Cerebellar nuclear complex (tissue), 1 donor: ENCODE measurements at places on chromosomes 2 and 18.

DNA sequence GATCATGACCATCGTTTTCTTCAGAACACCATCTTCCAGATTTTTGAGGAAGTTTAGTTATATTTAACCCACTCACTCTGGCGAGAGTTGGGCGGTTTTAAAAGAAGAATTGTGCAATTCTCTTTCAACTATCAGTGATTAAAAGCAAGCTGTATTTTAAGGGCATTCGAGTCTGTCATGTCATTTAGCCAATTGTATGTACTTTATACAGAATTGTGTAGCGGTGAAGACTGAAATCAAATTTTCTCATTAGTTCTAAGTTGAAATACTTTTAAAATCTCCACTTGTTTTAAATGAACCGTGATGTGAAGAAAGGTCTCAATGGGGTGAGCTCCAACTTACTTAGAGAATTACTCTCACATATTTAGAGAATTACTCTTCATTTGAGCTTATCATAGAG lies 214.6 kb upstream of the DTNA start:
- DNase-seq, result no peak

DNA sequence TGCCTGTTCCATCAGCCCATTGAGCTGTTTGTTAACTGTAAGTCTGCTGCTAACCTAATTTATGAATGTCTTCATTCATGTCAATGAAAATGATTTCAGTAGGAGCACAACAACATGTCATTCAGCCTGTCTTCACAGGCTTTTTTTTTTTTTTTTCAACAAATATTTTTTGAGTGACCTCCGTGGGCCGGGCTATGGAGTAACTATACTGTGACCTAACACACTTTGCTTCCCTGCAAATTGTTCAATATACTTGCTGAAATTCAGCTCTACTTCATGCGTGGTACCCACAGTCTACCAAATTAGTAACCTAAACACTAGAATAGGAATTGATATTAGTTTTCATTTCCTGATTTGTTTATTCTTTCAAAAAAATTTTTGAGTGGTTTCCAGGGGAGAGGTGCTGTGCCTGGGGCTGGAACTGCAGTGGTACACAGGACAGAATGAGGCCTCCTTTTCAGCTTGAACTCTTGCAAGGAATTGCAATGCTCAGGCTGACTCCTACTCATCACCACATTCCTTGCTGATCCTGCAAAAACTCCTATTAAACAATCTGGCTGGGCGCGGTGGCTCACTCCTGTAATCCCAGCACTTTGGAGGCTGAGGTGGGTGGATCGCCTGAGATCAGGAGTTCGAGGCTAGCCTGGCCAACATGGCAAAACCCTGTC lies 87.1 kb downstream of the CDH20 start:
- DNase-seq, result no peak

DNA sequence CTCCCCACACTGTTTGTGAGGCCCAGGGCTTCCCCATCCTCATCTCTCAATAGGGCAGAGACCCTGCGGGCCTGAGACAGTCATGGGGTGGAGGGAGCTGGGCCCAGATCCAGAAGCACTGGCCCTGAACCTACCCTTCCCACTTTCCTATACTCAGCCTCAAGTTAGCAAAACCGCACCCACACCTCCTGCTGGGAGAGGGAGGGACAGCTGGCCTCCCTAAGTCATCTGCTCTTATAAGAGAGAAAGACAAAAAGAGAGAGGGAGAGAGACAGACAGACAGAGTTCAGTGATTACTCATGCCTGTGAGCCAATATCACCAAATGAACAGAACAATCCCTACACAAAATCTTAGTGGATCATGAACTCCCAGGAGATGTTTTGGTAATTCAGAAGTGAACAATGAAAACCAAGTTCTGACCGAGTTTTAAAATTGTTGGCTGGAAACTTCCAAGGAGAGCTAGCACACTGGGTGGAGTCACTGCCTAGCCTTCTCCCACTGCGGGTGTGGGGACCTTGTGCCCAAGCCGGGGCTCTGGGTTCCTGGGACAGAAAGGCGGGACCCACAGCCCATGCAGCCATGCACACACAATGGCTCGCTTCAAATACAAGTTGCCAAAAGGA lies 130.5 kb downstream of the PXDN start:
- no peak for DNase-seq

- no peak for DNase-seq
These were observed 905.9 kb downstream of the NRXN1 start for GRCh38 chr2:50126077-50126476.

- no peak for DNase-seq
These were observed 229.6 kb upstream of the CDH2 start for GRCh38 chr18:28406533-28406932.

DNA sequence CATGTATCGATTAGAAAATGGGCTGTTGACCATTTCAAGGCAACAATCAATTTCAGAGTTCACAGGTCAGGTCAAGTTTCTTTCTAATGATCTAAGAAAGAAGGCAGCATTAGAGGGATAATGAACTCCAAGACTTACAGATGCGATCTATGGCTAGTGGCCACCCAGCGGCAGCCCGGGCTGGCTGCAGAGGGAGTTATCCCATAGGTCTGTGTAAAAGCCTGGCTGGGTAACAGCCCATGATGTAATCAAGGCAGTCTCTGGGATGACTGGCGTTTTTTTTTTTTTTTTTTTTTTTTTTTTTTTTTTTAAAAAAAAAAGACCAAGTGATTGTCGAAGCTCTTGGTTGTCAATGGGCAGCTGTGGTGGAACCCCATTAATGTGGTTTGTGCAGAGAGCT lies 171.1 kb upstream of the SKOR2 start:
- no peak for DNase-seq

GRCh38 chr18:45833846-45834245 lies 8.4 kb downstream of the SIGLEC15 start:
- no peak for DNase-seq

GRCh38 chr2:38509314-38509946 lies 93.3 kb downstream of the HNRNPLL start:
- DNase-seq, result no peak

GRCh38 chr2:89842180-89842908 lies 1150.9 kb downstream of the RPIA start:
- no peak for DNase-seq

- no peak for DNase-seq
These were observed 34.9 kb downstream of the C18orf54 start for GRCh38 chr18:54392543-54393023.

DNA sequence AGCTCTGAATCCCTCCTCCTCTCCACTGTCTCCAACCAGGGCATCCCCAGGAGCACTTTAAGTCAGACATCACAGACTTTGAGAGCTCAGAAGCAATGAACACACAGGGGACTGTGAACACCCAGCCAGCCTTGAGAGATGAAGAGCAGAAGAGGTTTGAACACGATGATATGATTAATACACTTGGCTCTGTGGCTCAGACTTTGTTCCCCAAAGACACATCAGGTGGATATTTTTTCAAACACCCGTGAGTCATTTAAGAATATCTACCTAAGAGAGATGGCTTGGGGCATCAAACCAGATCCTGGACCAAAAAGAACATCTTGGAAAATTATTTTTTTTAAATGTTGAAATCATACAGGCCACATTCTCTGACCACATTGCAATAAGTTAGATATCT lies 134.9 kb upstream of the OTOS start:
- no peak for DNase-seq

DNA sequence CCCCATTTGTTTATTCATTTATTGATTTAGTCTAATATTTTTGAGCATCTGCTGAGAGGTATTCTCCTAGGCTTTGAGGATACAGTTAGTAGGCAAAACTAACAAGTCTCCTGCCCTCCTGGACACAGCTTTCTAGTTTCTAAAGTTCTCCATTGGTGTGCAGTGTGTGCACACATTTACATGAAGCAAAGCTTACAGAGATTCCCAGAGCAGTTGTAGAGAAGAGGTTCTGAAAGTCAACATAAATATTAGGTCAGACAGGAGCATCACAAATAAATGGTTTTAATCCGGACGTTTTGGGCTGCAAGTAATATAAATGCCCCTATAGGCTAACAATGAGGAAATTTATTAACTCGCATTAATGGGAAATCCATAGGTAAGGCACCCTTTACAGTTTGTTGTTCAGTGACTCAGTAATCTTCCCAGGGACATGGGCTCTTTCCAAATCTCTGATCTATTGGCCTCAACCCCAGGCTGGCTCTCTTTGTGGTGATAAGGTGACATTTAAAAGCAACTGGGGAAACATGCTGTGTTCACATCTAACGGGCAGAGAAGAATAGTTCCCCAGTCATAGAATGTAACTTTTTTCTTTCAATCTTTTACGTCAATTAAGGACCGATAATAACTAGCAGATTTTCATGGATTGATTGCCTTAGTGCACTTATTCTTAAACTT lies 407.2 kb downstream of the PTPRM start:
- DNase-seq, result no peak

GRCh38 chr2:3516831-3517230 lies 2.5 kb downstream of the ADI1 start:
- DNase-seq, result no peak

DNA sequence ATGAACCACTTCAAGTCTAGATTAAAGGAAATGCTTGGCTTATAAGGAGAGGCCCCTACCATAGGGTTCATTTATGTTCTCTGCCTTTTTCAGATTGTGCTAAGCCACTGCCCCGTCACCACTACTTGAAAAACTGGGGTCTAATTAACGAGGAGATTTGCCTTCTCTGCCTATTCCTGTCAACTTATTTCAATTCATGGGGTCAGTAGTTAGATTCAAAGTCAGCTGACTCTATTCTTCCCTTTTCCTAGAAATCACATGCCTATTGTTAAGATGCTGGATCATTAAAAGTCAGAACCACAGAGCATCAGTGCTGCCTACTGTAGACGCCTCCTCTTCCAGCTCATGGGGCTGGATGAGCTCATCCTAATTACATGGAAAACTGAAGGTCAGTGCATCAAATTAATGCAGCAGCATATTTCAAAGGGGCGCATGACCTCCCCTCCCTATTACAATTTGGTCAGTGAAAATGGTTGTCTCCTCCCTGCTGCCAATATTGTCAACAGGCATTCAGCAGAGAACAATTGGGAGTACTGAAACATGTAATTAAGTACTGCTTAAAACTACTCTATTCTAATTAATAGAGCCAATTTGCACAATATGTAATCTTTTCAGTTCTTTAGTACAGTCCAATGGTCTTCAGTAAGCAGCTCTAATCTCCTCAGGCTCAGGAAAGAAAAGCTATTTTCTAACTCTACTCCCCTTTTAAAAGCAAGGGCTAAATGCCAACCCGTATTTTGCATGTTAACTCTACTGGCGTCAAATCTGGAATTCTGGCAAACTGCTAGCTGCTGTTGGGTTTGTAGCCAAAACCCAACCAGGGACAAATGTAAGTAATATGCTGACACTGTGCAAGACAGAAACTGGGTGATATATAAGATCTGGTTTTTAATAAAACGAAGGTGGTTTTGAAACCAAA lies 117.4 kb upstream of the ITGB6 start:
- DNase-seq, result no peak

GRCh38 chr18:2901423-2901985 lies 54.7 kb downstream of the EMILIN2 start:
- DNase-seq, result no peak

- no peak for DNase-seq
These were observed 68.5 kb downstream of the COPS8 start for GRCh38 chr2:237154082-237154638.

- no peak for DNase-seq
These were observed 4.8 kb downstream of the MFSD6 start for GRCh38 chr2:190412966-190413365.

- no peak for DNase-seq
These were observed 109.2 kb downstream of the HIBCH start for GRCh38 chr2:190210471-190210870.

- DNase-seq, result no peak
These were observed 263.9 kb downstream of the LTBP1 start for GRCh38 chr2:33210626-33211025.

- no peak for DNase-seq
These were observed 19.3 kb downstream of the GPD2 start for GRCh38 chr2:156455361-156455975.

- DNase-seq, result no peak
These were observed 186.0 kb upstream of the TNP1 start for GRCh38 chr2:217045700-217046475.

- peak; percentile 42 for DNase-seq
These were observed 74.7 kb upstream of the ETAA1 start for GRCh38 chr2:67322353-67323001.

DNA sequence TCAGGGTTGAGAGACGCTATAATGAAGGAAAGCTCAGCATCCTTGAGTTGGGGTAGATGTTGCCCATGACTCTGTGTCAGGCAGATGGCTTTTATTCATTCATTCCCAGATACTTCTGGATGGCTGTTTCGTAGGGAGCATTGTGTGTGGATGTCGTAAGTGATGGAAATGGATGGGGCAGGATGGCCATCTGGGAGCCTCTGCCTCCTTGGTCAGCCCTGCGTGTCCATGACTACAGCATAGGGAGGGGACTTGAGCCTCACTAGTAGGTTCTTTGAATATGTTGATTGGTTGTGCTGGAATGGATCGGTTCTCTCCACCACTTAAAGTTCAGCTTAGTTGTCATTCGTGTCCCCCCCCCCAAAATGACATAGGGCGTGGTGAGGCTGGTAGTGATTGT lies 44.9 kb downstream of the TGOLN2 start:
- DNase-seq, result no peak

DNA sequence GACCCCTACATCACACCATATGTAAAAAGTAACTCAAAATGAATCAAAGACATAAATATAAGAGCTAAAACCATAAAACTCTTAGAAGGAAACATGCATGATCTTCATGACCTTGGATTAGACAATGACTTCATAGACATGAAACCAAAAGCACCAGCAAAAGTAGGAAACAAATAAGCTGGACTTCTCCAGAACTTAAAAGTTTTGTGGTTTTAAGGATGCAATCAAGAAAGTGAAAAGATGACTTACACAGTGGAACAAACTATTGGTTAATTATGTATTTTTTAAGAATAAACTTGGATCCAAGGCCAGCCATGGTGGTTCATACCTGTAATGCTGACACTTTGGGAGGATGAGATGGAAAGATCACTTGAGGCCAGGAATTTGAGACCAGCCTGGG lies 150.2 kb downstream of the GALNT1 start:
- no peak for DNase-seq

GRCh38 chr2:238465487-238466242 lies 38.9 kb downstream of the ASB1 start:
- no peak for DNase-seq

DNA sequence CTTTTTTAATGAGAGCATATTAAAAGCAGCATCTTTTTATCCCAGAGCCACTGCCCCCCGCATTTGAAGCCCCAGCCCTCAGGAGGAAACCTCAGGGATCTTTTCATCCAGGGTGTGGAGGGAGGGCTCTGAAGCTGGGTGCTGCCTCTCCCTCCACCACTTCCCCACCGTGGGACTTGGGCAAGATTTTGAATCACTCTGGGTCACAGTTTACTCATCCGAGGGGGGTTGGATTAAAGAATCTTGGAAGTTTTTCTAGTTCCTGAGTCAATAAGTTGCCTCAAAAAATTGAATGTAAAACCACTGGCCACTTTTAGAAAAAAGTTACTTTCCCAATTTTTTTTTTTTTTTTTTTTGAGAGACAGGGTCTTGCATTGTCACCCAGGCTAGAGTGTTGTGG lies 62.0 kb upstream of the ANKRD44 start:
- no peak for DNase-seq
